ENCODE measurements at places on chromosomes 11 and 22. TPM values are rescaled to one million over a fixed set of nuclear protein-coding genes. Genes with fewer than 3 reads are reported as not detected.

Gene KDM4D
- polyA plus RNA-seq, result 0.66 TPM

Gene SLC1A2
- not detected for polyA plus RNA-seq

Gene TMEM151A
- not detected for polyA plus RNA-seq

Gene SMIM35
- polyA plus RNA-seq, result 0.18 TPM

Gene BRMS1
- 73.5 TPM for polyA plus RNA-seq

Gene GATD1
- polyA plus RNA-seq, result 17.8 TPM

Gene PRR5L
- polyA plus RNA-seq, result 0.10 TPM

Gene NRGN
- polyA plus RNA-seq, result not detected

Gene EIF4ENIF1
- polyA plus RNA-seq, result 12.8 TPM

Gene OR4D5
- not detected for polyA plus RNA-seq

Gene WBP2NL
- polyA plus RNA-seq, result 0.43 TPM

Gene OR52E8
- not detected for polyA plus RNA-seq

Gene GNG3
- not detected for polyA plus RNA-seq

Gene SLC7A4
- 0.08 TPM for polyA plus RNA-seq

Gene CARD10
- polyA plus RNA-seq, result 0.69 TPM

Gene ZNF214
- polyA plus RNA-seq, result not detected

Gene OR52E4
- polyA plus RNA-seq, result not detected

Gene RAB38
- polyA plus RNA-seq, result 0.14 TPM

Gene SOX6
- polyA plus RNA-seq, result not detected

Gene PGR
- not detected for polyA plus RNA-seq

Gene IL17REL
- not detected for polyA plus RNA-seq

Gene OR56A1
- polyA plus RNA-seq, result not detected

Gene IGSF22
- polyA plus RNA-seq, result 2.6 TPM

Gene HEPN1
- polyA plus RNA-seq, result not detected

Gene TYR
- not detected for polyA plus RNA-seq

Gene OR8D4
- not detected for polyA plus RNA-seq

Gene MRGPRX3
- polyA plus RNA-seq, result not detected

Gene APOL4
- polyA plus RNA-seq, result not detected

Gene KDM4E
- polyA plus RNA-seq, result not detected

Gene OR51B2
- not detected for polyA plus RNA-seq

Gene SUSD2
- polyA plus RNA-seq, result not detected

Gene AMPD3
- 17.8 TPM for polyA plus RNA-seq

Gene SCN4B
- not detected for polyA plus RNA-seq

Gene PHLDB1
- polyA plus RNA-seq, result 0.39 TPM

Gene GP1BB
- polyA plus RNA-seq, result not detected

Gene ARHGAP8
- polyA plus RNA-seq, result not detected

Gene TNNT3
- not detected for polyA plus RNA-seq

Gene CHRM1
- polyA plus RNA-seq, result not detected

Data from naive thymus-derived CD4-positive, alpha-beta T cell (primary cell).